Activated CD4-positive, alpha-beta T cell treated with anti-CD3 and anti-CD28 coated beads, Interleukin-2, Interleukin-6, amounts not matched to agents 100 ng/mL and 50 ng/mL, durations not matched to agents 16 hours and 8 hours (primary cell): ENCODE measurements at places on chromosomes 5 and 9.

GRCh38 chr5:151315998-151316597 is 12.5 kb upstream of the SLC36A3 start:
- DNase-seq = peak; percentile 65

- no peak for DNase-seq
Observed at GRCh38 chr5:1178529-1179382, 22.6 kb upstream of the SLC6A19 start.

- no peak for DNase-seq
Observed at GRCh38 chr9:99859243-99859980, 37.7 kb downstream of the NR4A3 start.

- DNase-seq = no peak
Observed at GRCh38 chr5:143337946-143338345, 65.5 kb downstream of the NR3C1 start.

GRCh38 chr5:176660860-176661641 is 13.8 kb downstream of the TSPAN17 start:
- peak; percentile 86 for DNase-seq
